ENCODE measurements at places on chromosomes 5 and 9. TPM values are rescaled to one million over a fixed set of nuclear protein-coding genes. Genes with fewer than 3 reads are reported as not detected.

DNA sequence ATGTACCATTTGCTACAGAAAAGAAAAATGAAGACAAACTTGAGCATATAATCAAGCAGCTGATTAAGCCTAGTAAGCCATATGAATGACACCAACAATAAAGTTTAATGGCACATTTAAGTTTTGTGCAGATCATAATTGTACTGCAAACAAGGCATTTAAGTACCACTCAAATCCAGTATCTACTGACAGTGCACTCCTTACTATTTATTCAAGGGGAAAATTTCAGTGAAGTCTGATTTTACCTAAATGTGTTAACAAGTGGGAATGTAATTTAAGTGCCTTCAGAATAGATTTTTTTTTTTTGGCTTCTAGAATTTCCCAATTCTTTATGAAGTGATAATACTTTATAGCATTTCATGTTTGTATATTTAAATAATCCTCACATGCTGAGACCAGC is 341.0 kb upstream of the POU5F2 start:
- DNase-seq = no peak

DNA sequence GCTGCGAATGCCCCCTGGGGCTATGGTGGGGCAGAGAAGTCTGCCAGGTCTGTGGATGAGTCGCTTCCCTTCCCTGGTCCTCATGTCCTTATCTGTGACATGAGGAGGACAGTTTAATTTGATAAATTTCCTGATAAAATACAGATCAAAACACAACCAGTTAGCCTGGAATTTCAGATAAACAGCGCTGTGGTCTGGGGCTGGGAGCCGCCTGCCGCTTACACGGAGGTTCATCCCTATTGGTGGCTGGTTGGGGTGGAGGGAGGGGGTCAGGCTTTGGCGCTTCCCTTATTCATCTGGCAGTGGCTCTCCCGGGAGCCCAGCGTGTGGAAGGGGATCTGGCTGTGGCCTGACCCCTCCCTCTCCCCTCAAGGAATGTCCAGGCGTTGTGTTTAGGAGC is 17.9 kb downstream of the CRB2 start:
- no peak for DNase-seq

GRCh38 chr5:137834498-137835049 is 33.1 kb upstream of the MYOT start:
- no peak for DNase-seq

DNA sequence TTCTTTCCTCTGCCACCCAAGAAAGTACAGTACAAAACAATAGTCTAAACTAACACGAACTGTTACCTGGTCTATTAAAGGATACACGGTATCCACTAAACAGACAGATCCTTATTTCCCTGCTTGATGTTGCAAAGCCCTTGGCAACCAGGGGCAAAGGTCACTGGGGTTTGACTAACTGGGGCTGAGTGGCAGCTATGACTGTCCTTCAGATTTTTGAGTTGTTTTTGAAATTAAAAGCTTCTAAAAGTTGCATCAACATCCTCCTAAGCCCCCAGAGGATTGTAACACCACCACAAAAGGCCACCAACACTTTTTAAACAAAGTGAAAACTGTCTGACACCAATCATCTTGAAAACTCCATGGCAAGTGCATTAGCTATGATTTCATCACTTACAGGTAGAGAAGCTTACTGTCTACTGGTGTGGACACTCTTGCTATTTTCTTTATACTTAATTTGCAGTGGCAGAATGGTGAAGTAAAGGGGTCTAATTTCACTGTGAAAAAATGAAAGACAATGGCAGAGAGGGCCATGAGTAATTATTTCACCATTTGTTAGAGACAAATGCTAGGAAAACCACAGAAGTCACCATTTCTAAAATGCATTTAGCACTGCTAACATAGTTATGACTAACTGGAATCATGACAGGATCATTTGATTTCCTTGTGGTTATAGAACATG is 292.4 kb downstream of the EFNA5 start:
- DNase-seq = no peak

DNA sequence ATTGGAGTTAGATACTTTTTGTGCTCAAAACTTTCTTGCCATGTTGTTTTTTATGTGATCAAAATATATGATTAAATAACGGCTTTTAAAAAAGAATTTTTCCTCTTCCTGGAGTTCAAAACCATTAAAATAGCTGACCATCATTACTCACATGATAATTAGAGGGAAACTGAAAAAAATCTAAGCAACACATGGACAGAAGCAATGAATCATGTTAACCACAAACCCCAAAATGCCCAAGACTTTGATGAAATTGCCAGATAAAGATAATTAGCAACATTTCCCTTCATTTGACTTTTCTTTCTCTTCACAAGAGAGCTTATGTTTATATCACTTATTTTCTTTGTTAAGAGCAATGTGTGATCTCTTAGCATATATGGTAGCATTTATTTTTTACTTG is 1294.2 kb downstream of the EFNA5 start:
- no peak for DNase-seq

GRCh38 chr9:35107297-35108290 is 4.7 kb upstream of the STOML2 start:
- DNase-seq = no peak

DNA sequence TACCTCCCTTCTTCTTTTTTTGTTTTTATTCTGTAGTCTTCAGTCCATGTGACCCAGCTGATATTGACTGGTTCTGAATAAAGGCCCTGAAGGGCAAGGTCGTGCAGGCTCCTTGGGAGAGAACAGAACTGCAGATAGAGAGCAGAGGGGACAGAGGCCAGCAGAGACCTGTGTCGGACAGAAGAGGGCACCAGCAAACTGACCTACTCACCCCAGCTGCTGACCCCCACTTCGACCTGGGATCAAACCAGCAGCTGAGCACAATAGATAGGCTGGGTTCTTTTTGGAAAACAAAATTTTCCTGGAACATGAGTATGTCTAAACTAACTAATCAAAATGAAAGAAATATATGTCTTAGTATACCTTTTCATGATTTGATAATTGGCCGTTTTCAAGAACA is 695.1 kb downstream of the NR2F1-AS1 start:
- no peak for DNase-seq

GRCh38 chr5:143220748-143221251 is 182.7 kb downstream of the NR3C1 start:
- DNase-seq = no peak

GRCh38 chr9:128244837-128245231 is 31.0 kb downstream of the GOLGA2 start:
- DNase-seq = no peak

- no peak for DNase-seq
Measured at GRCh38 chr9:21985964-21986667, 8.1 kb downstream of the CDKN2A start.

- DNase-seq = no peak
Measured at GRCh38 chr5:143086908-143087637, 316.4 kb downstream of the NR3C1 start.

GRCh38 chr5:14863105-14863504 is 8.5 kb downstream of the ANKH start:
- DNase-seq = no peak

- DNase-seq = no peak
Measured at GRCh38 chr5:149138182-149138923, 2.9 kb upstream of the ABLIM3 start.

LCN12 gene
- total RNA-seq = 4.2 TPM

ARSI gene
- total RNA-seq = 0.07 TPM

FRRS1L gene
- total RNA-seq = not detected

C9orf153 gene
- total RNA-seq = not detected

PCDHA1 gene
- not detected for total RNA-seq

CDC25C gene
- 19.3 TPM for total RNA-seq

RLN2 gene
- total RNA-seq = not detected
